Stimulated activated CD4-positive, alpha-beta T cell treated with anti-CD3 and anti-CD28 coated beads, Interleukin-4, amount 100 ng/mL, for 1 hour (primary cell): ENCODE measurements at places on chromosomes 11 and 22.

DNA sequence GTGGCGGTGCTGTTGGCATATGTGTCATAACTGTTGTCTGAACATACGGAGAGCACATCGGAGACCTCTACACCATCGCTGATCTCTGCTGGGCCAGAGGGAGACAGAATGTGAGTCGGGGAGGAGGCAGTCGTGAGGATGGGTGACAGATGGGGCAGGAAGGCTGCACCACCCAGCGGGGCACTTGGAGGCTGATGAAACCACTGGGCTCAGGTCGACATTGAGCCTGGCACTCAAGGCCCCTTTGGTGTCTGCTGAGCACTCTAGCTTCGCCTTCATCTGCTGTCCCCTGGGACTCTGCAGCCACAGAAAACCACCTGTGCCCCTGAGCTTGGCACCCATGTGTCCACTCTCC, 2.5 kb upstream of the KLHL35 start:
- DNase-seq = no peak

DNA sequence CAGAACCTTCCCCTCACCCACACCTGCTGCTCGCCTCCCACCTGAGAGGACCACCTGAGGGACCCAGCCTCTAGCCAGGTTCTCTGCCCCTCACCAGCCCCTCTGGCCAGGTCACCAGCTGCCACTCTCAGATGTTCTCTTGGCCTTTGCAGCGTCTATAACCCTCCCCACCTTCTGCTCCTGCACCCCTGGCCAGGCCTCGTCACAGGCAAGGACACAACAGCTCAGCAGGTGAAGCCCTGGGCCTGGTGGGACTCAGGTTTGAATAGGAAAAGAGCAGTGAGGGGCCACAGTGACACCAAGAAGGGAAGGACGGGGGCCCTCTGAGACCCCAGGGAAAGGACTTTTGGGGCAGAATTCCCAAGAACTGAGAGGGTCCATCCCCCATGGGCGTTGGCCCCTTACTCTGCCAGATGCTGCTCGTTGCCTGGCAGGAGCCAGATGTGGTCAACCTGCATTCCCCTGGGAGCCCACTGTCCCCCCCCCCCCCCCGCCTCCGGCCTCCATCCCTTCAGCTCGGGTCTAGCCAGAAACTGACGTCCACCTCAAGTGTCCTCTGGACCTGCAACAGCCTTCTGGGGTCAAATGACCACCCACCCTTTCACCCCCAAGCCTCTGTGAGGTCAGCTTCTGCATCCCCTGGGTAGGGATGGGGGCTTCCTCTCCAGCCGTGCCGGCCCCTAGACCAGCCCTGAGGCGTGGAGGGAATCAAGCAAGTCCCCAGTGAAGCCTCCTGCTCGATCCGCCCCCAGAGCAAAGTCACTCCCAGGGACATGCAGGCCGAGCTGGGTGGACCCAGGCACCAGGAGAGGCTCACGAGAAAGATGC, 28.7 kb downstream of the SBF1 start:
- no peak for DNase-seq

- no peak for DNase-seq
These were observed 31.2 kb upstream of the SORL1-AS1 start for GRCh38 chr11:121483805-121484480.

DNA sequence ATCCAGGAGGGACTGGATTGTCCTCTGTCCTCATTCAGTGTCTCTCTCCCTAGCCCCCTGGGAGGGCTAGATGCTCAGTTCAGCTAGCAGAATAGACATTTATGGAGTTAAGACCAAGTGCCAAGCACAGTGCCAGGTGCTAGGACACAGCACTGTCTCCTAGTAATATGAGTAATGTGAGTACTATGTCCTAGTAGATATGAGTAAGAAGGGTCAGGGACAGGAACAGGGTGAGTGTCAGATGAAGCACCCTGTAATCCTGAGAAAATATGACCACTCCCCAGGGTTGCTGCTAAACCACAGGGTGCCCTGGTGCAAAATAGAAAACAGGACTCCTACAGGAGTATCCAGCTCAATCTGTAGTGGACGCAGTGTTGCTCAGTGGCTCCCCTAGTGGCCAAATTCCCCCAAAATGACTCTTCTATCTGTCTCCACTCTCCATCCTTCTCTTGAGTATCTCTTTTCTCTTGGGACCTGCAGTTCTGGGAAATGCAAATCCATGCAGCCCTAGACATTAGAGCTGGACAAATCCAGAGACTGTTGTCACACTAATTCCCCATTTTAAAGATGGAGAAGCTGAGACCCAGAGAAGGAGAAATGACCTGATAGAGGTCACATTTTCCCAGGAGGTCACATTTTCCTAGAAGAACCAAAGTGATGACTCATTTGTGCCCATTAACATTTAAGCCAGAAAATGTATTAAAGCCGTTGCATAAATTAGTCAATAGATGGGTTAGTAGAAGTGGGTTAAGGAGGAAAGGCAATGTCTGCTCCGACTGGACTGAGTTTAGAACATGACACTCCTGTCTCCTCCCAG, 214.3 kb downstream of the NXPE2 start:
- DNase-seq = no peak

GRCh38 chr11:102293873-102294601, 23.2 kb upstream of the BIRC3 start:
- DNase-seq = no peak

DNA sequence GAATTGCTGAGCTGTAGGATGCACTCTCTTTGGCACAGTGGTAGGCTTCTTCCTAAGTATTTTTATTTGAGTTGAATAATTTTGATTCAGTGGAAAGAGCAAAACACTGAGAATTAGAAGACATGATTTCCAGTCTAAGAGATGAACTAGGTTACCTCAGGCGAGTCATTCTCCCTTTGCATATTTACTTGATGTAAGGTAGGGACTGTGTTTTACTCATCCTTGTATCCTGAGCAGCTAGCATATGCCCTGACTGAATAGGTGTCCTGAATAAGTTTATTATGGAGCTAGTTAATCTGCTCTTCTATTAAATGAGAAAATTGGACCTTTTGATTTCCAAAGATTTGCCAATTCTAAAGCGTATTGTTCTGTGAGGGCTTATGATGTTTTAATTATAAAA, 50.7 kb downstream of the STIM1 start:
- DNase-seq = no peak

- DNase-seq = no peak
These were observed 7.1 kb downstream of the ABCG4 start for GRCh38 chr11:119155733-119156492.
